ENCODE measurements at places on chromosomes 5 and 9. TPM values are rescaled to one million over a fixed set of nuclear protein-coding genes. Genes with fewer than 3 reads are reported as not detected.

DBN1 gene
- total RNA-seq: 1.7 TPM

PCA3 gene
- total RNA-seq: 0.60 TPM

SLC45A2 gene
- 0.48 TPM for total RNA-seq

PCDHGA3 gene
- total RNA-seq: 0.60 TPM

CCNO gene
- not detected for total RNA-seq

MEIKIN gene
- total RNA-seq: not detected

TAF11L5 gene
- total RNA-seq: not detected

FAXDC2 gene
- 83.6 TPM for total RNA-seq

RASEF gene
- 2.4 TPM for total RNA-seq

SLC25A2 gene
- total RNA-seq: 0.25 TPM

SH2D3C gene
- total RNA-seq: 3.4 TPM

Measured in left lobe of liver (tissue), 2 donors.